Esophagus squamous epithelium (tissue), 5 donors: ENCODE measurements at places on chromosomes 16 and 17.

DNA sequence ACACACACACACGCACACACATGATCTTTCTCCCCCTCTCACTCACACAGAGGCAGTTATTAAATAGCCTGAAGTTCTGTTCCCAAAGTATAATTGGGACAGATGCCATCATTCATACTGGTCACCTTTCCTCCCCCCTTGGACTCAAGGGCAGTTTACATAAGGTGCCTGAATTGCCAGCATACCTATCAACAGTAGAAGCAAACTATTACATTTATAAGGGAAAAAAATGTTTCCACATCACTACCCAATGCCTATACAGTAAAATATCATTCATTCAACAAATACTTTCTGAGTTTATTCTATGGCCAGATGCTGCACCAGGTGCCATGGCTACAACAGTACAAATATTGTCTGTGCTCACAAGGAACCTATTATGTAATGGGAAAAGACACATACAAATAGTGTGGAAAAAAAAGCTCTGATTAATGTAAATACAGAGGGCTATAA lies 6.3 kb downstream of the CNTD1 start:
- no peak for DNase-seq

GRCh38 chr17:2816688-2817087 lies 20.4 kb downstream of the RAP1GAP2 start:
- no peak for DNase-seq

DNA sequence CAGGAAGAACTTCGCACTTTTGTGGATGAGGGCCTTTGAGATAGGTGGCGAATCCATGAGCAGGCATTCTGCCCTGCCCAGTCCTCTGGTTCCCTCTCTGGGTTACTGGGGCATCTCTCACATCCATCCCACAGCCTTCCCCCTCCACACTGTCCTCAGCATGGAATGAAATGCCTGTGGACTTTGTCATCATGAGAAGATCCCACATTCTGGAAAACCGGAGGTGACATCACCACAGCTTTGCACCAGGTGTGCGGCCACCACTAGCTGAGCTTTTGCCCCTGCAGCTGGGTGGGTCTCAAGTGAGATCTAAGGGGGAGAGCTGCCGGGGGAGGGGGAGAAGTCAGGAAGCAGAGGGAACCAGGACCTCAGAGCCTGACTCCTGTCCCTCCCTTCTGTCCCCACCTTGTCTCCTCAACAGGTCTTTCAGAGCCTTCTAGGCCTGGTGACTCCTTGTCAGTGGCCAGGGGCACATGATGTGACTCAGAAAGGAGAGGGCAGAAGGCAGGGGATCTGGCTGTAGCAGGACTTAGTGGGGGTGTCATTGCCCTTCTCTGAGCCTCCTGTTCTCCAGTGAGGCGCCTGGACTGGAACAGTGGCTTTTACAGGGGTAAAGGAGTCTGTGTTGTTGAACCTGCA lies 40.0 kb upstream of the DLX4 start:
- DNase-seq = no peak

GRCh38 chr16:27346819-27347218 lies 33.0 kb downstream of the IL4R start:
- no peak for DNase-seq

GRCh38 chr17:16273499-16273898 lies 56.5 kb downstream of the PIGL start:
- DNase-seq = no peak

DNA sequence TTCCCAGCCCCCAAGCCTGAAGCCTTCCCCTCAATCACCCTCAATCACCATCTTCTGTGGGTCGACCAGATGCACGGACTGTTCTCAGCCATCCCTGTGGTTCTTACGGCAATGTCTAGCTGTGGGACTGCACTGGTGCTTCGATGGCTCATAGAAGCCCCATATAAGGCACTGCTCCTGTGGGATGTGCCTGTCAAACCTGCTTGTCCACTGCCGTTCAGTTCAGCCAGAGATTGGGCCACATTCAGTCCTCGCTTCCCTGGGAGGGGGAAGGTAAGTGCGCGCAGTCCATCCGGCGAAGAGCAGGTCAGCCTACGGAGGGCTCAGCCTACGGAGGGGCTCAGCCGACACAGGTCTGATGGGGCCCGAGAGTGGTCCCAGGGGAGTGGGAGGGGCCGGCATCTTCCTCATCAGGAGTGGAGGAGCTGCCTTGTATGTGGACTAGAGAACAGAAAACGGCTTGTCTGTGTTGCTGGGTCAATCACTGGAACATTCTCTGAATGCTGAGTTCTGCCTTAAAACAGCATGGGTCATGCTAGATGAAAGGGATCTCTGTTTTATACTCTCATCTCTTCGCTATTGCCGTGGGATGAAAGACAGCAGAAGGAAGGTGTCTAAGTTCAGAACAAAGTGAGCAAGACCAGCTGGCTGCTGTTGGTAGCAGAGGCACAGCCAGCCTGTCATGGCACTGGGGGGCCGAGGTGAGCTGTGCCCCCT lies at the start of gene CARD14:
CARD14 (plus strand) TSS at position 247 of the 717 bp plus-strand sequence. CDS start 11,409 bp downstream, outside the sequence.
- no peak for DNase-seq

DNA sequence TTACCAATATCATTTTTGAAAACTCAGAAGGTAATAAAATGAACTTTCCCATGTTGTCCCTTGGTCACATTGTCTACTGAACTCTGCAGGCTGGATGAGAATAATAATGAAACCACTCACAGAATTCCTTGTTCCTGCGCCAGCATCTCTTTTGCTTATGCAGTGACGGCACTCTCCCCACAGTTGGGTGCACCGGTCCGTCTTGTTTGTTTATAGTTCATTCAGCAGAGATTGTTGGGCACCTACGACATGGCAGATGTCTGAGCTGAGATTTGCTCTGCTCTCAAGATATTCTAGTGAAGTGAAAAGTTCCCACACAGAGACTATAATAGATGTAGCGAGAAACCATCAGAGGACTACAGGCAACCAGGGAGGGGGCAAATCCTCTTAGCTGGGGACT lies 375.7 kb upstream of the CDH11 start:
- DNase-seq = no peak

GRCh38 chr17:75822119-75822799 lies 21.9 kb downstream of the UNC13D start:
- no peak for DNase-seq

DNA sequence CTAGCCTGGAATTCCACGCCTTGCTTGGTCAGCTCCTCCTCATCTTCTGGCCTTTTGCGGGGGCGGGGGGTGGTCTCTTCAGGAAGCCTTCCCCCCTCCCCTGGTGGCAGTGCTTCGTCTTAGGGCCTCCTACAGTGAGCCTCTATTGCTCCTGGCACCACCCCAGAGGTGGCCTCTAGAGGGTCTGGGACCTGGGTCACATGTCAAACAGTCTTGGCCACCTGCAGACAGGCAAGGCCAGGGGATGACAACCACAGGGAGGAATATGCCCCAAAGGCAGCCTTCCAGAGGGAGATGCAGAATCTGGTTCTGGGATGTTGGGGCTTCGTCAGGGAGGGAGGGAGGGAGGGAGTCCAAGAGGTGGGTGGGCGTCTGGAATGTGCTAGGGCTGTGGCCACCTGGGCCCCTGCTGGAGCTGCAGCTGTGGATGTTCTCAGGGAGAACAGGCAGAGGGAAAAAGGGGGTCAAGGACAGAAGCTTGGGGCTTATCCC lies 50.6 kb downstream of the SMPD3 start:
- DNase-seq = no peak

- no peak for DNase-seq
These were observed 63.2 kb downstream of the RPH3AL start for GRCh38 chr17:289409-289808.

GRCh38 chr17:62965174-62965685 lies 805 bp upstream of the TANC2 start:
- no peak for DNase-seq

DNA sequence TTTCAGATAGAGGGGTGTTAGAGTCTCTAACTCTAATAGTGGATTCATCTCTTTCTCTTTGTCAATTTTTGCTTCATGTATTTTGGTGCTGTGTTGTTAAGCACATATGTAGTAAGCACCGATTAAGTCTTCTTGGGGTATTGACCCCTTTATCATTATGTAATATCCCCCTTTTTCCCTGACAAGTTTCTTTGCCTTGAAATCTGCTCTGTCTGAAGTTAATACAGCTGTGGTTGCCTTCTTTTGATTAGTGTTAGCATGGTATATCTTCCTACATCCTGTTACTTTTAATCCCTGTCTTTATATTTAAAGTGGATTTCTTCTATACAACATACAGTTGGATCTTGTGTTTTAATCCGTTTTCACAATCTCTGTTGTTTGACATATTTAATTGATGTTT lies 60.6 kb downstream of the BCAS3 start:
- no peak for DNase-seq

- DNase-seq = no peak
These were observed 5.9 kb downstream of the BAIAP2 start for GRCh38 chr17:81040791-81041337.

DNA sequence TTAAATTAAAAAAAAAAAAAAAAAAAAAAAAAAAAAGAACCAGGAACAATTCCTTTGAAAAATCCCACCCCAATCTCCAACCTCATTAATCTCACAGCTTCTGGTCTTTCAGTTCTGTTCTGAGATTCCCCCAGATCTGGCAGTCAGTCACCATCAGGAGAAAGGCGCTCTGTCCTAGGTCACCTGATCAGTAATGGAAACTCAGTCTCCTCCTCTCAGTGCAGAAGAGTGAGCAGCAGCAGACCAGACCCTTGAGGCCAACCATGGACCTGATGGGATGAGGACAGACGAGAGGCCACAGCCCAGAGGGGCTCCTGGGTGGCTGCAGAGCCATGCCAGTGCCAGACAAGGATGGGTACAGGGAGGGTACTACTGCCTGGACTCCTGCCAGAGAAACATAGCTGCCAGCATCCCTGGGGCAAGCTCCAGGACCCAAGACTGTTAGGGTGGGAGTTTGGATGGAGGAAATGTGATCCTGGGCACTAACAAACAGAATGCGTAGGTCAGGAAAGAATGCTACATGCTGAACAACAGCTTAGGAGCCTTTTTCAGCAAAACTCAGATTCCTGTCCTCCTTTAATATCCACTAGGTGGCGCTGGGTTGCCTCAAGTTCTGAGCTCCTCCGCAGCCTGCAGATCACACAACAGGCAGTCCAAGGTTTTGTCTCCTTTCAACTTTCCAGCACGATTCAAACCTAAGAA lies 28.7 kb downstream of the MPG start:
- no peak for DNase-seq

GRCh38 chr16:23952128-23952970 lies 116.6 kb downstream of the PRKCB start:
- no peak for DNase-seq

DNA sequence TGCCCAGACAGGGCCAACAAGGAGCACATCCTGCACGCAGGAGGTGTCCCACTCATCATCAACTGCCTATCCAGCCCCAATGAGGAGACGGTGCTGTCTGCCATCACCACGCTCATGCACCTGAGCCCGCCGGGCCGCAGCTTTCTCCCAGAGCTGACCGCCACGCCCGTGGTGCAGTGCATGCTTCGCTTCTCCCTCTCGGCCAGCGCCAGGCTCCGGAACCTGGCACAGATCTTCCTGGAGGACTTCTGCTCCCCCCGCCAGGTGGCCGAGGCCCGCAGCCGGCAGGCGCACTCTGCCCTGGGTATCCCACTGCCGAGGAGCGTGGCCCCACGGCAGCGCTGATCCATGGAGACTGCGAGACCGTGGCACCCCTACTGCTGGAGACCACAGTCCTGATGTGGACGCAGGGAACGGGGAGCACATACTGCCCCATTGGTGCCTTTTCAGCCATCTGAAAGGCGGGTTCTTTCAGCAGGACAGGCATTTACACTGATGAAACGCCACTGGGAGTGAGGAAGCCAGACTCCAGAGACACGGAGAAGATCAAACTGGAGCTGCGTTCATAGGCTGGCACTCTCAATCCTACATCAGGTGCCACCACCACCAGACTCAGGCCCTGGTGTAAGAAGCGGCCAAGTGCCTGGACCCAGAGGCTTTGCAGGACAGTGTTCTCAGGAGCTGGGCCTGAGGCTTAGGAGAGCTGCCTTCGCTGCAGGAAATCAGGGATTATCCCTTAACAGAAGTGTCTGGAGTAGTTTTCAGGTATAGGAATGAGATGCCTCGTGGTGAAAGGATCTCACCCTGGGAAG lies 2.6 kb downstream of the NT5C start:
- DNase-seq = no peak

DNA sequence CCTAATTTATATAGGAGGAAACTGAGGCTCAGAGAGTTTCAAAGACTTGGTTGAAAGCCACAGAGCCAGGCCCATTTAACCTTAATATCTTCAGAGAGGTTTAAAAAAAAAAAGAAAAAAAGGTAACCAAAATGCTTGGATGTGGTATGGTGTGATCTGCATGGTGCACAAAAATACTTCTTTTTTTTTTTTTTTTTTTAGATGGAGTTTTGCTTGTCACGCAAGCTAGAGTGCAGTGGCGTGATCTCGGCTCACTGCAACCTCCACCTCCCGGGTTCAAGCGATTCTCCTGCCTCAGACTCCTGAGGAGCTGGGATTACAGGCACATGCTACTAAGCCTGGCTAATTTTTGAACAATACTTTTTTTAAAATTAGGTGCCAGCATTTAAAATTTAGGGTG lies 101.8 kb downstream of the XYLT1 start:
- DNase-seq = no peak

GRCh38 chr16:67026570-67026969 lies 2.4 kb upstream of the CBFB start:
- DNase-seq = no peak

GRCh38 chr17:67830440-67830839 lies 5.1 kb downstream of the BPTF start:
- no peak for DNase-seq

- no peak for DNase-seq
These were observed at the start of gene CYB561 for GRCh38 chr17:63445954-63446752. TSS of gene CYB561 (minus strand) at chr17:63446306. CDS start at chr17:63437547, 8,759 bp downstream.

DNA sequence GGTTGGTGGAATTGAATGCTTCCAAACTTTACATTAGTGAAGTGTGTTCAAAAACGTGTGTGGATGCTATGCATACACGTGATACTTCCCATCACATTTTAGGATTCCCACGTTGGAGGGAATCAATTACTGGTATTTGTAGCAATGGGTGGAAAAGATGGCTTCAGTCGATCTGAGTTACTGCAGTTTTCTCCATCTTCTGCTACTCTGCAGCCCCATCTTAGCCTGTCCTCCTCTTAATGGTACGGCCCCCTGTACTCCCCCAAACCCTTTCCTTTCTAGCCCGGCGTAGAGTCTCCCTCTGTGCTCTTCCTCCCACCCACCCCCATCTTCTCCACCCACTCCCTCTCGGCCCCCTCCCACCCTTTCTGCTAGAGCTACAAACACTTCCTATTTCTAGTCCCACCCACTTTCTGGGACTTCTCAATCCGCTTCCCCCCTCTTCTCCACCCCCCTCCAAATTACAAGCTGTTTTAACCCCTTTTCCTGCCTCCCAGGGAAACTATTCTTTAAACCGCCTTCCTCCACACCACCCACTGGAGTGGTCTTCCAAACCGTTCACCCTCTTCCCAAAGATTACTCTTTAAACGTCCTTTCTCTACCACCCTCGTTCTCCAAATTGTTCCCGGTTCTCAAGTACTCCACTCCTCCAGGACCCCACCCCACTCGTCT lies 1.1 kb downstream of the CHTF8 start:
- DNase-seq = no peak
